ENCODE measurements at places on chromosomes 1 and 21.

- DNase-seq, result no peak
Observed at GRCh38 chr1:177863796-177864195, 106.1 kb downstream of the SEC16B start.

GRCh38 chr1:31310198-31310597 is 13.4 kb downstream of the ZCCHC17 start:
- no peak for DNase-seq

DNA sequence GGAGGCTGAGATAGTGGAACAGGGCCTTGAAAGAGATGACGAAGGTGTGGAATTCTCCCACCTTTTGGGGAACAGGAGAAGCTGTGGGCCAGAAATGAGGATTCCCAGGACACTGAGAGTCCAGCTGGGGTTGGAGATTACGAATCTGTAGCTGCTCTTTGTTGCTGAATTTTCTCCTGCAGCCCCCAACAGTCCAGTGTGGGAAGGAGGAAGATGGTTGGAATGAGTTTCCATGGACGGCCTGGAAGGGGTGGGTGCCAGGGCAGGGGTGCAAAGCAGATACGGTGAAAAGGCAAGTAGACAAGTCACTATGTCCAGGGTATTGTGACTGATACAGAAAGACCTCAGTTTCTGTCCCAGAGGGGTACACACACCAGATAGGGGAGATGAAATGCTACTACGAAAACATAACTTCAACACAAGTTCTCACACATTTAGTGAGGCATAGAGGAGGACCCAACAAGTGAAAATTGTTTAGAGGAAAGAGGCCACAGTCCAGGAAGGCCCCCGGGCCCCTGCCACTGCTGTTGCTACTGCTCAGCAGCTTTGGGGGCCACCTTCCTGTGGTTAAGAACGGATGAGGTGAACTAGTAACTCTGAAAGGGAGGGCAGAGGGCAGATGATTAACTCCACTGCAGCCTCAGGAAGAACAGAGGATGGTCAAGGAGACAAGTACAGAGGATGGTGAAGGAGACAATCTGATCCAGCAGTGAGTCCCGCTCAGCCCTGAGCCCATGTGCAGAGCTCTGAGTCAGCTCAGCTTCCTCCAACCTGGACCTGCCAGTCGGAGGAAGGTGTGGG is 7.3 kb downstream of the CD244 start:
- no peak for DNase-seq

DNA sequence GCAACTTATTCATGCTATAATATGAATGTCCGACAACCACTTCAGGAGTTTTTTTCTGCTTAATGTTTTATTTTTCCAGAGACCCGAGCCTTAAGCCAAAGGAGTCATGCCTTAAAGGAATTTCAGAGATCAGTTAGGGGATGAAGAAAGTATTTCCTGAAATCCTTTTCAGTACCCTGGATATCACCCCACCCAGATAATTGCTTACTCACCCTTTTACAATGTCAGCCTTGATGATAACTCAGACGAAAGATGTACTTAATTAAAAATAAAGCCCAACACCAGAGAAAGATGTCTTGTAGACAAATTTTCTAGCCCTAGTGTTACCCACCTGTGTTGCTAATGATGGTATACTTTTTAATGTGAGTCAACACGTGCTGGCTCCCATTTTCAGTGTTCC is 124.1 kb downstream of the XCL2 start:
- no peak for DNase-seq

- DNase-seq, result no peak
Observed at GRCh38 chr1:89953131-89953626, 41.7 kb upstream of the ZNF326 start.

- DNase-seq, result no peak
Observed at GRCh38 chr1:29550119-29550841, 314.0 kb downstream of the PTPRU start.

DNA sequence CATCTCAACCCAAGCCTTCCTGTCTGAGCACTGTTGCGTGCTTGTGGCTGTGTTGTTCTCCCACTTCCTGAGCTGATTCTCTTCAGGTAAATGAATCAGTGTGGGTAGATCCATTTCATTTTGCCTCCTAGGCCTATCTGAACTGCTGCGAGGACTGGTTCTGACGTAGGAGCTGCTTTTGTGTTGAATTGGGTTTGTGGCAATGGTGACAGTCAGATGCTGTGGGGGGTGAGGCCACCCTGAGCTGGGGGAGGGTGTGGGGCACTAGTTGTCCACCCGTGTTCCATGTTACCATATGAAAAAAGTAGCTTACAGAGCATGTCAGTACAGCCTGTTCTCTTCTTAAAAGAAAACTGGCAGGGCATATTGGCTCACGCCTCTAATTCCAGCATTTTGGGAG is 81.5 kb downstream of the MRPS6 start:
- DNase-seq, result no peak

- DNase-seq, result no peak
Observed at GRCh38 chr1:80462006-80462405, 1338.7 kb upstream of the ADGRL2 start.

DNA sequence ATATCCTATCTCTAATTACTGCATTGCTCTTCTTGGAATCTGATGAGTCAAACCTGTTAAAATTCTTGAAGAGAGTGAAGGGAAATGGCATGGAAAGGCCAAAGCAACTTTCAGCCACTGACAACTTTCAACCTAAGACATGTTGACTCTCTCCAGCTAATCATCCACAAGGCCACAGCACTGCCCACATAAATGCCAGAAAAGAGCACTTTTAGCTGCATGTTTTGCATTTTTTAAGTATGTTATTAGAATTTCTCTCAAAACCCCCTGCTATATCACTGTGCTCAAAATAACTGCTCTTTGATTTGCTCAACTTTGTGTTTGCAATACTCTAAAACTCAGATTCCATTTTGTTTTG is 352.5 kb downstream of the ADGRL2 start:
- no peak for DNase-seq

- DNase-seq, result peak; percentile 27
Observed at GRCh38 chr1:112358798-112359408, 37.1 kb upstream of the CTTNBP2NL start.

- no peak for DNase-seq
Observed at GRCh38 chr1:5423109-5423508, 569.1 kb downstream of the NPHP4 start.

- no peak for DNase-seq
Observed at GRCh38 chr1:180085331-180085730, 69.3 kb upstream of the QSOX1 start.

GRCh38 chr1:199322278-199322677 is 683.4 kb downstream of the PTPRC start:
- no peak for DNase-seq

GRCh38 chr1:235486321-235486720 is 17.9 kb downstream of the B3GALNT2 start:
- DNase-seq, result no peak

- DNase-seq, result no peak
Observed at GRCh38 chr1:71668065-71668464, 587.2 kb upstream of the ZRANB2 start.

DNA sequence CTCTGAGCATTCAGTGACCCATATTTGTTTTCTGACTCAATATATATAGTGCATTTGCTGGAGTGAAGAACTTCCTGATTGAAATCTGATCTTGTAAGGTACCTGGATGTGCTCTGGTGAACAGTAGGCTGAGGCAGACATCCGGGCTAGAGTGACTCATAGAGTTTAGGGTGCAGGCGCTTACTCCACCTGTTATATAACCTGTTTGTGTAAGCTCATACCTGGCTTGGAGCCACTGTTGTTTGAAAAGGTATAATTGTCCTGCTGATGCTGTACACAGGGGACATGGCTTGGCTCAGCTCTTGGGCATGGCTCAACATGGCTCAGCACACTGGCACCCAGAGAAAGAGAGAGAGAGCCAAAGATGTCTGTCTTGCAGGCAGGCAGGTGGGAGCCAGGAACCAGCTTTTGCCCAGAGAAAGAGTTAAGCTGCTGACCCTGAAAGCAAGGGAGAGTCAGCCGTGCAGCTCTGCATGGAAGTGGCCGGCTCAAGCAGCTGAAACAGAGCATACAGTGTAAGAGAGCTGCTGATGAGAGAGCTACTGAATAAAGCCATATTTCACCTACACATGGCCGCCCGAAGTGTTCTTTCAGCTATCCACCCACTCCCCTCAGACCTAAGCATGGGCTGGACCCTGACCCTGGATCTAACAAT is 43.2 kb downstream of the GJA5 start:
- DNase-seq, result no peak

DNA sequence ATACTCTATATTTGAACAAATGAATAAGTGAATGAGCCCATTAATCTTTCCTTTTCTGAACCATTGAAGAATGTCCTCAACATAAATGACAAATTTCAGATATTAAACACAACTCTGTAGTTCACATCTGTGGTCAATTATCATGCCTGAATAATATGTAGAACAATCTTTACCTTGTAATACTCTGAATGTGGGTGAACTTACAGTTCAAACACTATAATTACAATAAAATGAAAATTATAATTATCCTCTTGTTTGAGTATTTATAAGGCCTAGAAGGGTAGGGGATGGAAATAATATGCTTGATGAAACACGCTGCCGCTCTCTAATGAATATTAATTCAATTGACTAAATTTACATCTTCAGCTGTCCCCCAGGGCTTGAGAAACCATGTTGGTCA is 8.7 kb upstream of the SFPQ start:
- DNase-seq, result no peak

GRCh38 chr1:236002572-236002971 is 62.3 kb downstream of the NID1 start:
- DNase-seq, result no peak

GRCh38 chr1:231480008-231480407 is 48.5 kb upstream of the TSNAX start:
- DNase-seq, result no peak

GRCh38 chr1:153387001-153387400 is 3.9 kb downstream of the S100A8 start:
- no peak for DNase-seq
